Activated CD4-positive, alpha-beta T cell treated with anti-CD3 and anti-CD28 coated beads, Interleukin-2, amount 10 ng/mL, durations not matched to agents 24 days and 14 days (primary cell): ENCODE measurements at places on chromosomes 2 and 18. TPM values are rescaled to one million over a fixed set of nuclear protein-coding genes. Genes with fewer than 3 reads are reported as not detected.
A peak's percentile ranks its signal among the peaks of the same experiment; 100 is the strongest.

- no peak for DNase-seq
Observed at GRCh38 chr2:48767330-48767729, 11.8 kb upstream of the LHCGR start.

- no peak for DNase-seq
Observed at GRCh38 chr2:5520463-5520972, 171.7 kb upstream of the SOX11 start.

DNA sequence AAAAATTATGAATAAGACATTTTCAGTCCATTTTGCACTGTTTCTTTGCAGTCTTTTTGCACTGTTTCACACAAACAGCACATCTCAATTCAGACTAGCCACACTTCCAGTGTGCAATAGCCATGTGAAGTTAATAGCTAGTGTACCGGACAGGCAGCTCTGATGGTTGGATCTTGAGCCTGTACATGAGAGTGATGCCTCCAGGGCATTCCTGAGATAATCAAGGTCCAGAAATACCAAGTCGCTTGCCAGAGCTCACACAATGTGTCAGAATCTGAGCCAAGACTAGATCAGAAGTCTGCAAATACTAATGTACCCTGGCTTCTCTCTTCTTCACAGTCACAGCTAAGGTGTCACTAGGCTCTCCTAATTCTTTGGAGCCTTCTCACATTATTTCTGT, 180.2 kb downstream of the OSR1 start:
- no peak for DNase-seq

- DNase-seq: no peak
Observed at GRCh38 chr18:52636536-52636935, 296.5 kb downstream of the DCC start.

DNA sequence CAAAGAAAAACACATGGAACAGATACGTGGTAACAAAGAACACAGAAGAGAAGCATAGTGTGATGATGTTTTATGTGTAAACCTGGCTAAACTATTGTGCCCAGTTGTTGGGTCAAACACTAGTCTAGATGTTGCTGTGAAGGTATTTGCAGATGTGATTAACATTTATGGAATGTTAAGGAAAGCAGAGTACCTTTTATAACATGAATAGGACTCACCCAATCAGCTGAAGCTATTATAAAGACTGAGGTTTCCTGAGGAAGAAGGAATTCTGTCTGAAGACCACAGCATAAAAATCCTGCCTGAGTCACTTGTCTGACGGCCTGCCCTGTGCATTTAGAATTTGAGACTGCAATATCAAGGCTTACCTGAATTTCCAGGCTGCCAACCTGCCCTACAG, 253.1 kb downstream of the DYM start:
- no peak for DNase-seq

GRCh38 chr2:27363933-27364332, 6.2 kb downstream of the EIF2B4 start:
- DNase-seq: no peak

- DNase-seq: no peak
Observed at GRCh38 chr2:89837962-89838625, 1146.6 kb downstream of the RPIA start.

DNA sequence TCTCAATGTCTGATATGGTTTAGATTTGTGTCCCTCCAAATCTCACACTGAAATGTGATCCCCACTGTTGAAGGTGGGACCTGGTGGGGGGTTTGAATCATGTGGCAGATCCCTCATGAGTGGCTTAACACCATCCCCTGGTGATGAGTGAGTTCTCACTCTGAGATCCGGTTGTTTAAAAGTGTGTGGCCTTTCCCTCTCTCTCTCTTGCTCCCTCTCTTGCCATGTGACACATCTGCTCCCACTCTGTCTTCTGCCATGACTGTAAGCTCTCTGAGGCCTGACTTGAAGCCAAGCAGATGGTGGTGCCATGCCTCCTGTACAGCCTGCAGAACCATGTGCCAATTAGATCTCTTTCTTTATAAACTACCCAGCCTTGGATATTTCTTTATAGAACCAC, 108.8 kb downstream of the RBMS1 start:
- DNase-seq: no peak

- DNase-seq: no peak
Observed at GRCh38 chr18:6929370-6930102, 188.1 kb downstream of the LAMA1 start.

- peak; percentile 72 for DNase-seq
Observed at GRCh38 chr2:161418715-161419637, 2.9 kb downstream of the TBR1 start.

- no peak for DNase-seq
Observed at GRCh38 chr2:238064376-238064775, 3.6 kb downstream of the SCLY start.

DNA sequence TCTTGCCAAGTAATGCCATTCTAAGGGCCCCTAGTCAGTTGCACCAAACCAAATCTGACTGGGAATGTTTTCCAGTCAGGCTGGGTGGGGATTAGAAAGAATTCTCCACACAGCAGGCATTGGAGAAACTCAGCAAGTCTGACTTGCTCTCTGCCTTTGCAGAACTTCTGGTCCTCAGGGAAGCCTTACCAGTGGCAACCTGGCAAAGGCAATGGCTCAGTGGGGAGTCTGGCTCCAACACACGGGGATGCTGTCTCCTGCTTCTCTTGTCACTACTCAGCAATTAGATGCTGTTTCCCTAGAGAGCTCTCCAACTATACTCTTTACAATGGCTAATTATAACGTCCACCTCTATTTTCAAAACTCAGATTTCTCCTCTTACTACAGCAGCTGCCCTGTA, 810.7 kb downstream of the LRRTM4 start:
- no peak for DNase-seq

DNA sequence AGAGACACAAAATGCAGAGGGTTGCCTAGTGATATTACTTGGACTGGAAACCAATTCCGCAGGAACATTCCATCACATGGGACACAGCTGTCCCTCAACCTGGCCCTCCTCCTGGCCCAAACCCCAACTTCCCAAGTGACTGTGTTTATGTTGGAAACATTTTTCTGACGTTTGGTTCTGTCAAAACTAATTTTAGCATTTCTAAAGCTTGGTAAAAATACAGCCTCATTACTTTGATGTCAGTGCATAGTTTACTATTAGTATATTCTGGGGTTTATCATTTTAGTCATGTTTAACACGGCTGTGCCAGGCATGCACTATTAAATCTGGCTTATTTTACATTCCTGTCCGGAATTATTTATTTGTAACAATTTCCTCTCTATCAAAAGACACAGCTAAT, 69.9 kb downstream of the GLI2 start:
- no peak for DNase-seq

DNA sequence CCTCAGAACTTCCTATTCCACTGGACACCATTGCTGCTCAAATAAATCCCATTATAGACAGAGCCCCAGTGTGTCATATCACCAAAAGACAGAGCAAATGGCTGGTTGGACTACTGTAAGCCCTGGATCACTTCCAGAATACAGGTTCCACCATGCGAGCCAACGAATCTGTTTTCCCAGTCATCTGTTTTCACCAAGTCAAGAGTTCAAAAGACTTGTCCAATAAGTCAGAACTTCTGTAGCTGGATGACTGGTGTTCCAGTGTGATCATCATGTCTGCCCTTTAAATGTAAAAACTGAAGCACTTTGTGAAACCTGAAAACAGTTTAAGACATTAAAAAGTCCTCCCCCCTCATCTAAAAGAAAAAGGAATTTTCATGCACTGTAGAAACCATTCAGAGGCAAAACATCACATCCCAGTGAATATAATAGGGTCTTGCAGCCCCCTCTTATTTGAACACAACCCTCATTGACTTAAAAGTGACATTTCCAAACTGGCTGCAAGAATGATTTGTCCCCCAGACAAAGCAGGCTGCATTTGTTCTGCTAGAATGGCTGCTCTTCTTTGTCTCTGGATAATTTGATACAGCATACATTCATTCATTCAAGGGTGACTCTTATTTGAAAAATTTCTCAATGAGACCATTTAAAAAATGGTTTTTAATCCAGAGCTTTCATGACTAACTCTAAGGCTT, 64.6 kb upstream of the TANC1 start:
- no peak for DNase-seq

DNA sequence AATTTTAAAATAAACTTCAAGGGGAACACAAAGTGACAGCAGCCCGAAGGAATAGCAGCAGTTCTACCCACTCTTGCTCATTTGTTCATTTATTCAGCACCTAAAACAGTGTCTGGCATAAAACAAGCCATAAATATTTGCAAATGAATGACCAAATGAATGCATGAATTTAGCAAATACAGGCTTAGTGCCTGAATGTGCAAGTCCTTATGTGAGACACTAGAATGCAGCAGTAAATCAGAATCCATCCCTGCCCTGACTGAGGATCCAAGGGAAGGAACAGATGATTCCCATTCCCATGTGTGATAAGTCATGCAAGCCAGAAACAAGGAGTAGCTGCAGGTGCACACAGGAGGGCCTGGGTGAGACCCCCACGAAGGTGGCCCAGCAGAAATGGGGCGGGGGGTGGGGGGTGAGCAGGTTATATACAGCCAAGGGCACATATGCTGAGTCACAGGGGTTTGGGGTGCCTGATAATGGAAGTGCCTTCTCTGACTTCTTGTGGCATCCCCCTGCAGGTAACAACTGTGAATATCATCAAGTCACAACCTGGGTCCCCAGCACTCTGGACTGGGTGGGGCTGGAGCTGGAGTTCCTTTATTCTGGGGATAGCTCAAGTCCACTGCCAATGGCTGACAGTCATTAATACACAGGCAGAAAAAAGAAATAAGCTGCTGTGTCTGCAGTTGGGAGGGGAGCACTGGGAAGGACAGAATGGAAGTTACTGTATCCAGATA, 311.9 kb downstream of the TXNL1 start:
- no peak for DNase-seq

GRCh38 chr2:129469389-129469788, 510.1 kb upstream of the RAB6C start:
- peak; percentile 41 for DNase-seq

DNA sequence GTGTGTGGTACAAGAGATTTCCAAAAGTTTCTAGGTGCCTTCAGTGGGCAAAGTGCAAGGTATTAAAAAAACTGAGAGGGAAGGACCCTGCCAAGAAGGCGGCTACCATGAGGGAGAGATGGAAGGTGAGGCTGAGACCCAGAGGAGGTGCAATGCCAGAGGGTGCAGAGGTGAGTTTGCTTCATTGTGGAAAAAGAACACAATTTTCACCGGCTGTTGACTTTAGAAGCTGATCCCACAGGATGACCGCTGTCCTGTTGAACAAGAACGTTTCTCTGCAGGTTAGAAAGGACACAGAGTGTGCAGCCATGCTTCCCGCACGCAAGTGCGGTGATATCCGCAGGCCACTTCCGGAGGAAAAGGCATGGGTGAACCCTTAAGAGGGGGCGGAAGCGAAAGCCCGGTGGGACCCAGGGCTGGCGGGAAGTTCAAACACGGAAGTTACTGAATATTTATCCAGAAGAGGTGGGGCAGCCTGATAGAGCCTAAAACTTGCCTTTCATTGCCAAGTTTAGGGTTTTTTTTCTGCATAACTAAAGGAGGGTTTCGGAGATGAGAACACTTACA, 16.6 kb downstream of the SP110 start:
- no peak for DNase-seq

DNA sequence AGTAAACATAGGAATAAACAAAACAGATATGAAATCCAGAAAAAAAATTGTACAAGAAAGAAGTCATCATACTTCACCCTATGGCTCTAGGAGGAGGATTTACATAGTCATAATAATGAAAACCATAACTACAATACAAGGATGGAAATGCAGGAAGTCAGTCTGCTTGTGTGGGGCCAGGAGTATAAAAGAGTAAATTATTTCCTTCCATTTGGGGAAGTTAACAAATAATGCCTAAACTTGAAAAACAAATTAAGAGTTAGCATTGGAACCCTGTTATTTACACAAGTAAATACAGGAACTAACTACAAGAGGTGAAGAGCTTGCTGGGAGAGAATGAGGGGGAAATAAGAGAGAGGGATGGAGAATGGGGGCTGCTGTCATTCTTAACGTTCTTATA, 15.4 kb downstream of the TMEM163 start:
- DNase-seq: no peak

DNA sequence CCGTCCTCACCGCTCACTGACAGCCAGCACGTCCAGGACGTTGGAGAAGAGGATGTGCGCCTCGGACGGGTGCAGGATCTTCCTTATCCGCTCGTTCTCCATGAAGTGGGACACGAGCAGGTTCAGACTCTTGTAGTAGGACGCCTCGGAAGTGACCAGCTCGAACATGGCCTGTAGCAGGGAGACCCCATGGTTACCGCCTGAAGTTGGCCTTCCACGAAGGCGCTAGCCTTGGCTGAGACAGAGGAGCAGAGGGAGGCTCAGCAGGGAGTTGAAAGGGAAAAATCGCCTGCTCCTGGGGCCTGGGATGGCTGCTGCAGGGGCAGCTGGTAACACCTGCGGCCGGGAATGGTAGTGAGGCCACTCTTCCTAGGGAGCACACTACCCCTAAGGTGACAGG, 24.7 kb downstream of the SNORC start:
- no peak for DNase-seq

- no peak for DNase-seq
Observed at GRCh38 chr2:96083989-96084857, 32.1 kb downstream of the ADRA2B start.

GRCh38 chr2:30480703-30481322, 33.8 kb downstream of the LCLAT1 start:
- no peak for DNase-seq

GRCh38 chr2:144424559-144425240, 95.2 kb downstream of the ZEB2 start:
- no peak for DNase-seq

DNA sequence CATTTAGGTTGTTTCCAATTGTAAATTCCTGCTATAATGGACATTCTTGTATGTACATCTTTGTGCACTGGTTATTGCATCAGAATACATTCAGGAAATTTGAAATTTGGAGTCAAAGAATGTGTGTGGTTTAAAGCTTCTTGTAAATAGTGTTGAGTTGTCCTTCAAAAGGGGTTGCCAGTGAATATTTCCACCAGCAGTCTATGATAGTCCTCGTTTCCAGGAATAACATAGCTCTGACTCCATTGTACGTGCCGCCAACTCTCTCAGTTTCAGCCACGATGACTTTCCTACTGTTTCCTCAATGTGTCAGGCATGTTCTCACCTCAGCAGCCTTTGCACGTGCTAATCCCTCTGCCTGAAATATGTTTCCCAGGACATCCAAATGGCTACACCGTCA, 10.9 kb upstream of the HS6ST1 start:
- peak; percentile 50 for DNase-seq

GRCh38 chr2:170465241-170465640, 249.9 kb upstream of the SP5 start:
- no peak for DNase-seq

The PARD3B gene
- total RNA-seq: 0.12 and 0.50 TPM in 2 replicates

The ZAP70 gene
- total RNA-seq: 240 and 242 TPM in 2 replicates

The CIDEA gene
- total RNA-seq: not detected in 2 replicates

The MOGAT1 gene
- total RNA-seq: not detected in 2 replicates

The GMCL1 gene
- total RNA-seq: 25.9 and 28.0 TPM in 2 replicates

The LINC00305 gene
- not detected in 2 replicates for total RNA-seq

The ADAM23 gene
- 0.05 and 0.38 TPM in 2 replicates for total RNA-seq

The RAX gene
- not detected in 2 replicates for total RNA-seq

The TEKT4 gene
- total RNA-seq: 0.43 and 0.49 TPM in 2 replicates
